ENCODE measurements at places on chromosomes 12 and 14.

DNA sequence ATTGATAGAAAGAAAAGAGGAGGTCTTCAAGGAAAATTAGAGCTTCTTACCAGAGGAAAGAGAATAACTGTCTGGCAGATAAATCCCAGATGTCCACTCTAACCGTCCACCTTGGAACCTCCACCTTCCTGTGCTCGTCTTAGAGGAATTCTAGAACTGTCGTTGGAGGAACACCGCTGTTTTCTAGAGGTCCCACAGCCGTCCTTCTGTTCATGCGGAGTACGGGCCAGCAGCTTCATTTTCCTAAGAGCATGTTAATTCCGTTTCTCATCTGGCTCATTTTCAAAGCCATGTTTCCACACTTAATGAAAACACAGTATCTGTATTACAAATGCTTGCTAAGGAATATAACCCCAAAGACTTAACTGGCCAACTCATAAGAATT lies 107.9 kb upstream of the ESRRB start:
- DNase-seq, result no peak

GRCh38 chr12:63888908-63889635 lies 44.6 kb downstream of the SRGAP1 start:
- DNase-seq, result no peak

DNA sequence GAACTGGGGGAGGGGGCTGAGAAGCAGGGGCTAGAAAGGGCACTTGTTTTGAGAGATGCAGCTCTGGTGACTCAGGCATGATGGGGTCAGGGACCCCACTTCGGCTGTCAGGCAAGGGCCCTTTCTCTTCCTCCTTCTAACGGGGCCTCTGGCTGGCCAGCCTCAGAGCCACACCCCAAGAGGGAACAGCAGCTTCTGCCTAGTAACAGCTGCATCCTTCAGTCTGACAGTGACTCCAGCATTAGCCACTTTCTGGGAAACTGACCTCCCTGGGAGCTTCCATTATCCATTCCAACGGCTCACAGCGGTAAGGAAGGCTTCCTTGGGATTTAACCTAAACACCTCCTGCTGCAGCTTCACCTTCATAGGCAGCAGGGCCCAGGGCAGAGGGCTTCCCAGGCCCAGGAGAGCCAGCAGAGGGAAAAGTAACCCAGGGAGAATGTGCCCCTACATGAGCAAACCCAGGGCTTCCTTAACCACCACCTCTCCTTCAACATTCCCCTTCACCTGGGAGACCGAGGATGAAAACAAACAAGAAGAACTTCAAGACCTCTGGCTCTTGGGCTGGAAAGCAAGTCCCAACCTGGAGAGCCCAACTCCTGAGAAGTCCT lies 2.7 kb downstream of the NCKAP5L start:
- DNase-seq, result no peak

DNA sequence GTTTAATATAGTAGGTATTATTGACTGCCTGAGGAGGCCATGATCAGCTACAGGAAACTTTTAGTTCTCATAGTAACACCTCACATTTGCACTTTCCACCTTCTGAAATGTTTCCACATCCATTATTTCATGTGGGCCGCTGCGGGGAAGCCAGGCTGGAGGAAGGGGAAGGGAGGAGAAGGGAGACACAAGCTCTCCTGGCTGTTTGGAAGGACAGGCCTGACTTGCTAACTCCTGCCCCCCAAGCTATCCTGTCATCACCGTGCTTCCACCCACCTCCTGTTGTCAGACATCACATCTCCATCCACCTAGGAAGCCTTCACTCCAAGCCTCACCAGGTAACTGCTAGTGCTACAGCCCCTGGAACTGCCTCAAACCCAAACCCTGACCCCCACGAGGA lies 9.5 kb downstream of the DPF3 start:
- DNase-seq, result no peak

DNA sequence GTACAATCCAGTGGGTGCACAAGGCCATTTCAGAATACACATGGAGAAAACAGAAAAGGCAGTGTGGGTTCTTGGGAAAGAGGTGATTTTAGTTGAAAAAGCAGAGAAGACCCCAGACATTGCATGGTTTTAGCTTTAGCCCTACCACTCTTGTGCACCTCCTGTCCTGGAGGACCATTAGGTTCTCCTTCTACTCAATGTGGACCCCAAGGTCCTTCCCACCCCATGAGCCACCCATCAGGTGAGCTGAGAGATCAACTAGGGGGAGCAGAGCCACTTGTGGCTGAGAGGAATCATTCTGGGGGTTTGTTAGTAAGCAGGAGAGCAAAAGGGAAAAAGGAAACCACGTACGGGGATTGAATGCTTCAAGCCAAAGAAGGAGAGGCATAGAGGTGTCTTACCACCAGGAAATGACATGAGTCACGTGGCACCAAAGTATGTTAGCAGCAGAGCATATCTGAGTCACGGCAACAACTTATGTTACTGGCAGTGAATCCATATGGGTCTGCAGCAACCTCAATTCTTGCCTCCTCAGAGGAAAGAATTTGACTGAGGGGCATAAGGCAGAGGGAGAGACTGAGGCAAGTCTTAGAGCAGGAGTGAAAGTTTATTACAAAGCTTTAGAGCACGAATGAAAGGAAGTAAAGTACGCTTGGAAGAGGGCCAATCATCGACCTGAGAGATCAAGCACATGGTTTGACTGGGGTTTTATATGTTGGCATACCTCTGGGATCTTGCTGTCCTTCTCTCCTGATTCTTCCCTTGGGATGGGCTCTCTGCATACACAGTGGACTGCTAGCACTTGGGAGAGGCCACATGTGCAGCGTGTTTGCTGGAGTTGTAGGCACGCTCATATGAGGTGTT lies 73.9 kb downstream of the HSD17B6 start:
- DNase-seq, result no peak
